ENCODE measurements at places on chromosomes 1 and 21.

DNA sequence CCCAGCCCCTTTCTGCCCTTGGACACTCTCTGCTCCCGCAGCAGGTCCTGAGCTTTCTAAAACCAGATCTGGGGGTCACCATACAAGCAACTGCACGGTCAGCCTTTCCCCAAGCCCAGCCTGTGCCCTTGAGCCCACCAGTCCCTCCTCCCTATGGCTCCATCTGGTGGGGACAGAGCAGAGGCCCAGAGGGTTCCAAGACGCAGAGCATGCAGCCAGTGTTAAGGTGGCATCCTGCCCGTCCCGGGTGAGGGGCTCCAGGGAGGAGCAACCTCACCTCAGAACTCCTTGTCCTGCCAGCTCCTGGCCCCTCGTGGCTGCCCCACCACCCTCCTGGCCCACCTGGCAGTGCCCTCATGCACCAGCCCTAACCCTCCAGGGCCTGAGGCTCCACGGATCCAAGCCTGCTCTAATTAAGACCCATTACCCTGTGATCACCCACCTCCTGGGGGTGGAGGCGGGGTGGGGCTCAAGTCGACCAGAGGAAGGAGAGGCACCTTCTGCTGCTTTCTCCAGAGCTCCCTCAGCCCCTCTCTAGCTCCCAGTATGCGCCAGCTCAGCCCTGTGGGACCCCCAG is 8.5 kb downstream of the CHD5 start:
- no peak for DNase-seq

- DNase-seq: no peak
Observed at GRCh38 chr1:226734611-226735153, 4.4 kb downstream of the ITPKB start.

GRCh38 chr1:2908561-2908960 is 107.1 kb upstream of the TTC34 start:
- no peak for DNase-seq

DNA sequence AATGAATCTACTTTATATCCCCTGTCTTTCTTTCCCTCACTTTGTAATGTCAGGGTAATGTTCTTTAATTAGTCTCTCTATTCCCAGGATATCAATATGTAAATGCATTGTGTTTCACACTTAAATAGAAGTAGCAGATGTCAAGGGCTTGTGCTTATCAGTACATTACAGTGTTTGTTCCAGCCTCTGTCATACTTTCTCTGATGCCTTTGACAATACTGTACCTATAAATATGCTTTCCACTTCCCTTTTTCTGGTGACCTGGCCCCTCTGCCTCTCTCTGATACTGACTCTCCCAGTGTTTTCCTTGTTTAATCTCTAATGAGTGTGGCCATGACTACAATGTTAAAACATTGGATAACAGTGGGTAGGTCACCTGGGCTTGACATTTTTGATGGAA is 862.0 kb upstream of the NEGR1 start:
- DNase-seq: no peak

GRCh38 chr1:32249831-32250525 is 1.1 kb upstream of the LCK start:
- DNase-seq: peak; percentile 94
